ENCODE measurements at places on chromosomes 7 and 10. TPM values are rescaled to one million over a fixed set of nuclear protein-coding genes. Genes with fewer than 3 reads are reported as not detected.

Gene RTKN2
- 1.5 TPM for polyA plus RNA-seq

Gene PRTFDC1
- polyA plus RNA-seq = 6.6 TPM

GRCh38 chr10:86130041-86130440 is 236.6 kb downstream of the GRID1 start:
- no peaks in the 10 kb centered on the region for H3K4me1 ChIP-seq
- H3K27ac ChIP-seq = no peak overlapping the region
- H3K4me3 ChIP-seq = no peak overlapping the region

Gene SCART1
- 3.4 TPM for polyA plus RNA-seq

DNA sequence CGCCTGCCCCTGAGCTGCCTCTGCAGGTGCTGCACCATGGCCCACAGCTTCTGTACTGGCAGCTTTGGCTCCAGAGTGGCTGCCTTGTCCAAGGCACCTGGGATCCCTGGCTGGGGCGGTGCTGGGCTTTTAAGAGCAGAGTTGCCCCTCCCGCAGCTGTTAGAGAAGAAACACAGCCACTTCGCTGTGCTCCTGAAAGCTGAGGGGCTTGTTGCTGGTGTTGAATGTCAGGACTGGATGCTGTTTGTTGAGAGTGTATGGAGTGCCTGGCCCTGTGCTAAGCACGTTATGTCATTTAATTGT is 6.2 kb downstream of the FAM241B start:
- peaks cover 5% of the 10 kb centered on the region for H3K36me3 ChIP-seq
- DNase-seq = no peak
- H3K4me3 ChIP-seq = no peak overlapping the region
- H3K27me3 ChIP-seq = no peaks in the 10 kb centered on the region
- H3K27ac ChIP-seq = no peak overlapping the region
